ENCODE measurements at places on chromosomes 12 and 14.

- DNase-seq, result peak; percentile 49
Observed at GRCh38 chr12:106581543-106582248, 1.1 kb upstream of the RFX4 start.

GRCh38 chr12:124727264-124727800, 136.3 kb downstream of the SCARB1 start:
- no peak for DNase-seq

- DNase-seq, result no peak
Observed at GRCh38 chr12:106045251-106045674, 93.5 kb downstream of the NUAK1 start.

DNA sequence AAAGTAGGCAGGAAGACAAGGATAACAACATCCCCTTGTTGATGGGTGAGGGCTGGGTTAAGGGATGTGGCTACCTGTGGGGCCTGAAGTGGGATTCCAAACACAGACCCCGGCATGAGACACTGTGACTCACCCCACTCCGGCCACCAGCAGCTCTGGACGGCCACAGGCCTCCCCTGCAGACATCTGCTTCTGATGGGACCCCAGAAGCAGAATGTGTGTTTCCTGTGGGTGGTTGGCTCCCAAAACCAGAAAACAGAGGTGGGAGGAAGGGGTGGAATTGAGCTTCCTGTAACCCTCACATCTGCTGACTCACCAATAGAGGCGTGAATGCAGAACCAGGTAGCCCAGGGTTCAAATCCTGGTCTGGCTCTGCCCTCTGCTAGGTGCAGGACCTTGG, 216.6 kb upstream of the PWP1 start:
- no peak for DNase-seq

GRCh38 chr12:3195337-3195736, 118.2 kb downstream of the TSPAN9 start:
- no peak for DNase-seq

GRCh38 chr12:111440152-111440551, 34.4 kb downstream of the SH2B3 start:
- DNase-seq, result no peak

DNA sequence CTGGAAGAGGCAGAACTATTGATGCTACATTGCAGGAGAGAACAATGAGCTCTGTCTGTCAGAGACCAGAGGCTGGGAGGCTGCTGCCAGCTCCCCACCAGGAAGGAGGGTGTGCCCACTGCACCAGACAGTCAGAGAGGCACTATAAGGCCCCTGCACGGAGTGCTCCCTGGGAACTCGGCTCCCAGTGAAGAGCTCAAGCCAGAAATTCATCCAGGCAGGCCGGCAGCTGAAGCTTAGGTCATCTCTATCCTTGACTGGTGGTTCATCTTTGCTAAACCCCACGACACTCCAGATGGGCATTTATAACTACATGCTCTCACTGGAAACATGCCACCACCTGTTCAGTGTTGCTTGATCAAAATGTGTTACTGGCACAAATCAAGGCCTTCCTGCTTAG, 65.1 kb upstream of the GPATCH2L start:
- DNase-seq, result no peak

GRCh38 chr12:120314220-120314619, 12.1 kb downstream of the SIRT4 start:
- peak; percentile 25 for DNase-seq

DNA sequence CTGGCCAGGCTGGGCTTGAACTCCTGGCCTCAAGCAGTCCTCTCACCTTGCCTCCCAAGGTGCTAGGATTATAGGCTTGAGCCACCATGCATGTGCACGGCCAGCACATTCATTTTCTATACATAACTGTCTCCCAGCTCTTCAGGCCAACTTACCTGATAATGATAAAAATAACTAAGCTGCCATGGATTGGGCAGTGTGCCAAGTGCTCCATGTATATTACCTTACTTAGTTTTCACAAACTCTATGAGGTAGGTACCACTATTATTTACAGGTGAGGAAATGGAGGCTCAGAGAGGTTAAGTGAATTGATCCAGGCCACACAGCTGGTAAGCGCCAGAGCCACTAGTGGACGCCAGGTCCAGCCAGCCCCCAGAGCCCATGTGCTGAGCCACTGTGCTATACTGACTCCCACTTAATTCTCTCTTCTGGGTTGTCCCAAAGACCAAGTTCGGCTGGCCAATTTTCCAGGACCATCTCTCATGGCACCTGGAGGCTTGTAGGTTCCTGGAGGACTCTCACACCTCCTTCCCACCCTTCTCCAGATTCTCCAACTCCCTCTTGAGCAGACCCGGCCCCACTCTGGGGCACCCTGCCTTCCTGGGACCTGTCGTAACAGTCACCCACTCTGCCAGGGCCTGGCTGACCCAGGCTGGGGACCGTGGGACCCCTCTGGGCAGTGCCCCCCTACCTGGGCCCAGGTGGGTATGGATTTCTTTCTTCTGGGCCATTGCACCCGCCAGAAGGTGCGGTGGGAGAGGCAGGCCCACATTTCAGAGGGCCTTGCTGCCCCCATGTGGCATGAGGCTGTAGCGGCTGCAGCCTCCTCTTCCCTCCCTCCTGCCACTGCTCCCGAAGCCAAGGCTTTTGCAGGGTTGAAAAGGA, 30.2 kb upstream of the CIPC start:
- DNase-seq, result peak; percentile 86

- DNase-seq, result no peak
Observed at GRCh38 chr14:86221755-86222154, 691.8 kb downstream of the FLRT2 start.

DNA sequence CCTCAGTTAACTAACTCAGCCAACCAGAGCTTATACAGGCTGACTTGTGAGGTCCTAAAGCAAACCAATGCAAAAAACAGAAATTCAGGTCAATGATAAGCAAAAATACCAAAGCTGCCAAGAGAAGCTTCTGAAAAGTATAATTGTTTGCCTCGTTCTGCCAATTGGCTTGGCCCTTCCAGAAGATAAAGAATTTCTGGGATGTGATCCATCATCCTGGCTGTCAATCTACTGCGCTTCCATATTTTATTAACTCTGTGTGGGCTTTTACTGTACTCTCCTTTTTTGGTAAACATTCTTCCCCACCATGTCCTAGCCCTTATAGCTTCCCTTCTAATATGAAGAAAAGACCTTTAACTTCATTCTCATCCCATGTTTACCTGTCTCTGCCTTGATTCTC, 387.9 kb downstream of the TMEM117 start:
- DNase-seq, result no peak

Data from urothelium cell line (cell line).